ENCODE measurements at places on chromosomes 7 and 10.

DNA sequence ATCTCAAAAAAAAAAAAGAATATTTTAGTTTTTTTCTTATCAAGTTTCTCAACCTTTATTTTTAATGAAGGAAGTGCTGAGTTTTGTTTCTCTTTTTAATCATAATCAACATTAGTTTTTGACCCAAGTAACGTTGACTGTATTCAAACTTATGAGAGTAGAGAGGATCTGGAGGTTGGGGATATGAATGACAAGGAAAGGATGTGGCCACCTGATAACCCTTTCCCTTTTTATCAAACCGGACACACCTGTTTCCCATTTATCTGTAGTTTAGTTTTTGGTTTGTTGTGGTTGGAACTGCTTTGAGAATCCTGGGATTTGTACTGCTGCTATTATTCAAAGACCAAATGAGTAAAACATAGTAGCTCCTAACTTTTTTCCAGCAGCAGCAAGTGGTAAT is 38.6 kb downstream of the HACD1 start:
- no peak for DNase-seq

DNA sequence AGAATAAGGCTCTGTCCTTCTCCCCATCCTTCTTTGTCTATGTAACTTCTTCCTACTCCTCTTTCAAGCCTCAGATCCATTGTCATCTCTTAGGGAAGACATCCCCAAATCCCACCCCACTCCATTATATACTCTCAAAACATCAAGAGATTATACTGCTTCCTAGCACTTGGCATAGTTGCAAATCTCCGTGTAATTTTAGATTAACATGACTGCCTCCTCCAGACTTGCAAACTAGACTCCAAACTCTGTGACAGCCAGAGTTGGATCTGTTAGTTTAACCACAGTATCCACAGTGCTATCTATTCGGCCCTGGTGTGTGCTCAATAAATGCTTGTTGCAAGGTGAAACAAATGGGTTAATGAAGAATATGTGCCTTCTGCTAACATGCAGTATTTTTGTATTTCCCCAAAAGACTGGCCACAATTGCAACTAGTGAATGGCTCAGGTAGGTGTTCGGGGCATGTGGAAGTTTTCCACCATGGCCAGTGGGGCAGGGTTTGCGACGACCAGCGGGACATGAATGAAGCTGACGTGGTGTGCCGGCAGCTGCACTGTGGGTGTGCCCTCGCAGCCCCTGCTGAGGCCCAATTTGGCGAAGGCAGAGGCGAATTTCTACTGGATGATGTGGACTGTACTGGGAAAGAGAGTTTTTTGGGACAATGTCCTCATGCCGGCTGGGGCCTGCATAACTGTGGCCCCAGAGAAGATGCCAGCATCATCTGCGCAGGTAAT is 34.5 kb upstream of the C10orf120 start:
- DNase-seq: no peak

DNA sequence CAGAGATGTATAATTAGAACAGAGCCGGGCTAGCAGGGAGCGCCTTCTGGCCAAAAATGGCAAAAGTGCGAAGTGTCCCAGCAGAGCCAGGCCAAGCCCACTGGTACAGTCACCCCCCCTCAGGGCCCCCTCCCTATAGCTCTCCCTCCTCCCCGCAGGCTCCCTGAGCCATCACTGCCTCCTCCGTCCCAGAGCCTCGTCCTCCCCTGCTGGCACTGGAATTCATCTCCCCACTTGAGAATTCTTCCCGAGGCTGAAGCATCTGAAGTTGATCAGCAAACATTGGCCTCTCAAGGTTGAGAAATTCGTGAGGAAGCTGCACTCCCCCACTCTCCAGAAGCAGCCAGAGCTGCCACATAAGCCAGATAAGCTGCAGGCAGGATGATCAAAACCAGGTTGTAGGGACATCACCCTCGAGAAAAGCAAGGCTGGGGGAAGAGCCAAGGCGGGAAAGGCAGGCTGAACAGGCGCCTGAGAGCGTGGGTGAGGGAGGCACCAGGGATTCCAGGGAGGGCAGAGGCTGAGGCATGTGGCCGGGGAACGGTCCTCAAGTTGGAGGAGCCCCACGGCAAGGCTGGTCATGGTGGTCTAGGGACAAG is 23.4 kb downstream of the CAMK2G start:
- DNase-seq: peak; percentile 59

DNA sequence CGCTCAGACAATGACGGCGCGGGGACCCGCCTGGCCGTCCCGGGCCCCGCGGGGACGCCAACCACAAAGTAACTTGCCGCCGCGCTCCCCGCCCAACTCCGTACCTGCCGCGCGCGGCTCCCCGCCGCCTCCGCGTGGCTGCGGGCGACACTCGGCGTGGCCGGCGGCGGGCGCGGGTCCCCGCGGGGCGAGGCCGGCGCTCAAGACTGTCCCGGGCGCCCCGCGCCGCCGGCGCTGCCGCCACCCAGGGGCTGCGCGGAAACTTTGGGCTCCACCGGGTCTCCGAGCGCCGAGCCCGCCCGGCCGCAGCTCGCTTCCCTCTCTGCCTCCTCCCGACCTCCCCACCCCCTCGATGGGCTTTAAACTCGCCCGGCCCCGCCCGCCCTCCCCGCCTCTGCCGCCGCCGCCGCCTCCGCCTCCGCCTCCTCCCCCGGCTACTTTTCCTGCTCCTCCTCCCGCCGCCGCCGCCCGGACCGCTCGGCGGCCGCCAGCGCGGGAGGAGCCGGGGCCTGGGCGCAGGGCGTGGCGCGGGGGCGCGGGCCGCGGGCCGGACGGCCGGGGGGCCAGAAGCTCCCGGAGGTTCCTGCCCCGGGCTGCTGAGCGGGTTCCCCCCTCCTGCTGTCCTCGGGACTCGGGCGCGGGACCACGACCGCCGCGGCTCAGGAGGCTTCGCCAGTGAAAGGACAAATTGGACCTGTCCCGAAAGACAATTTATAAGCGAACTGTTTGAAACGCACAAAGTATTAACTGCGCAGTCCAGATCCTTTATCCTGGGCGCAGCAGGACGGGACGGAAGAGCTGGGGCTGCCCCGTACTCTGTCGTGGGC is 10.6 kb upstream of the GRB10 start:
- peak; percentile 63 for DNase-seq

GRCh38 chr10:74644738-74645137 is 181.7 kb upstream of the KAT6B start:
- DNase-seq: no peak

DNA sequence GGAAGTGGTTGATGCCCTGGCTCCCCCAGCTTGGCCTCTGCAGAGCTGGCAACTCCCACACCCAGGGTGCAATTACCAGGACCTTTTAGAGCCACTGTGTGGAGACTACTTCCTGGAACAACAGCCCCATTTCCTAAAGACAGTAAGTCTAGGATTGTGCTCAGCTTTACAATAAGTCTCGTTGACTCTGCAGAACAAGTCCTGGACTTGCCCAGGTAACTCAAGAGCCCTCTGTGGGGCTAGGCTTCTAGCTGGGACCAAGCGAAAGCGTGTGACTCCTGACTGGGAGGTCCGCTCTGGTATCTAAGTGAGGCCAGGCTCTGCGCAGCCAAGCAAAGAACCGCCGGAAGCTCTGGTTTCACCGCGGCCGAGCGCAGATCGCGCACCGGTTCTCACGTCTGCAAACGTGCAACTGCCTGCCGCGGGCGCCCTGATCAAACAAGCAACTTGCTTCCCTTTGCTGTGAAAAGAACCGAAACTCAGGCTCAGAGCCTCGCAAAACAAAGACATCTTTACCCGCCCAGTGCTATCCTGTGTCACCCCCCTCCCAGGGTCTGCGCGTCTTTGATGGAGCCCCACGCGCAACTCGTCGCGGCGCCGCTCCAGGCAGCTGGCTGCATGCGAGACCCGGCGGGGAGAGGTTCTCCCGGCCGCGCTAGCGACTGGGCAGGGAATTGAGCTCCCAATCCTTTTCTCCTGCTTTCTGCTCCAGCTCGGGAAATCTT is 4.4 kb upstream of the PDLIM1 start:
- DNase-seq: peak; percentile 65

- DNase-seq: peak; percentile 64
Measured at GRCh38 chr10:8331896-8332729, 277.6 kb downstream of the GATA3 start.

GRCh38 chr10:107264742-107265141 is 100.2 kb upstream of the SORCS1 start:
- DNase-seq: no peak

- DNase-seq: no peak
Measured at GRCh38 chr7:110977127-110977737, 113.7 kb upstream of the LRRN3 start.

DNA sequence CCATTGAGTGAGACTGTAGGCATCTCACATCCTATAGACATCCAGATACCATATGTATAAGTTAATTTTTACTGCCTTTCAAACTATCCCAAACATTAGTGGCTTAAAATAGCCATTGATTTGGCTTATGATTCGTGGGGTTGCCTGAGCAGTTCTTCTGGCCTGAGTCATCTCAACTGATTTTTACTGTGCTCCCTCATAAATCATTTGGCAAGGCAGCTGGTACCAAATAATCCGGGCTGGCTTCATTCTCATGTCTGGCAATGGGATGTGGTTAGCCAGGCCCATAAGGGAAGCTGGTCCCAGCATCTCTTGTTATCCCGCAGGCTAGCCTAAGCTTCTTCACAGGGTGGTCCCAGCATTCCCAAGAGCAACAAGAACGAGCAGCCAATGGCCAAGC is 6.7 kb upstream of the LRGUK start:
- no peak for DNase-seq

DNA sequence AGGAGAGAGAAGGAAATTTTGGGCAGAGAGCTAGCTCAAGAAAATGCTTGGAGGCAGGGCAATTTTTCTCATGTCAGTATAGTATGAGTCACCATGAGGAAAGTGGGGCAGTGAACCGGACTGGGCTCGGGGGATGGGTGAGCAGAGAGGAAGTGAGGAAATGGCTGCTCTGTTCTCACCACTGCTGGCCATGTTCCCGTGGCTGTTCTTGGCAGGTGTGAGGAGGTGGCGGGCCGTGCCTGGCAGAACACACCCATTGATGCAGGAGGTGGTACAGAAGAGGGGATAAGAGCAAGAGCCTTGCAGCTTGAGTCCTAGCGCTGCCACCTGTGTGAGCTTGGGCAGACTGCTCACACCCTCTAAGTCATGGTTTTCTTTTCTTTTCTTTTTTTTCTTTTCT is 304.4 kb upstream of the LYZL1 start:
- DNase-seq: peak; percentile 84

- DNase-seq: no peak
Measured at GRCh38 chr10:16518822-16519221, 2.9 kb downstream of the C1QL3 start.

DNA sequence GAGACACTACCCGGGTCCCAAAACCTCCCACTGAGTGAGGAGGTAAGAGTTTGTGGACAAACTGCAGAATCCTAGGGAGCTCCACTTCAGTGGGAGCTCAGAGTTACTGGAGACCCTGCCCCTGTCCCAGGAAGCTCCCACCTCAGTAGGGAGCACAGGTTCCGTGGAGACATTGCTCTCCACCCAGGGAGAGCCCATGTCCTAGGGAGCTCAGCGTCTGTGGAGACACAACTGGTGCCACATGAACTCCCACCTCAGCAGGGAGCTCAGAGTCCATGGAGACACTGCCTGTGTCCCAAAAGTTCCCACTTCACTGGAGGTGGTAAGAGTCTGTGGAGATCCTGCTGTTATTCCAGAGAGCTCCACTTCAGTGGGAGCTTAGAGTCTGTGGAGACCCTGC is 6.3 kb downstream of the MYO1G start:
- DNase-seq: no peak

GRCh38 chr10:111984057-111984456 is 199.5 kb downstream of the GPAM start:
- no peak for DNase-seq

DNA sequence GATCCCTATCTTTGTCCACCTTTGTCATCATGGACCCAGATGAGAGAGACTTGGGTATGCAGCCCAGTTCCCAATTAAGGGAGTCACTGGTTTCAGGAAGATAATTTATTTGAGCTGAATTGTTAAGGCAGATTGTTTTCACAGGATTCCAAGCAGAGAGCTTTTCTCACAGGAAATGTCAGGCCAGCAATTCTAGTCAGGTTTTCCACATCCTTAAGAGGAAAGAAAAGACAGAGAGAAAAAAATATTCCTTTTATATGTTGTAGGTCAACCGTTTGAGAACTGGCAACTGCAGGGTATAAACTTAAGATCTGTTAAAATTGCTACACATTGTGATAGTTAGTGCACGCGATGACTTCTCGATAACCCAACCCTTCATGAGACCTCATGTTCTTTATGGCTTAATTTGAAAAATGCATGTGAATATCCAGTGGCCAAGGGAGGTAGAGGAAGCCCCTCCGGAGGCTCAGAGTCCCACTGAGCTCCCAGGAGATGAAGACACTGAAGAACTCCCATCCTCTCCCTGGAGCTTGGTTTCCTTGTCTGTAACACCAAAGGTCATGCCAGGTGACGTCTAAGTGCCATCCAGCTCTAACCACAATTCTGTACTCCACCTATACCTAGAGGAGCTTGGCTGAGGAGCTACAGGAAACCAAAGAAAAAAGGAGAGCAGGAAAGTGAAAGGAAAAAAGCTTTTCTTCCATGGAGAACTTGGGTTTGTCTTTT is 45.6 kb downstream of the MINDY4 start:
- no peak for DNase-seq

GRCh38 chr10:80612261-80612660 is 74.6 kb downstream of the SH2D4B start:
- no peak for DNase-seq

DNA sequence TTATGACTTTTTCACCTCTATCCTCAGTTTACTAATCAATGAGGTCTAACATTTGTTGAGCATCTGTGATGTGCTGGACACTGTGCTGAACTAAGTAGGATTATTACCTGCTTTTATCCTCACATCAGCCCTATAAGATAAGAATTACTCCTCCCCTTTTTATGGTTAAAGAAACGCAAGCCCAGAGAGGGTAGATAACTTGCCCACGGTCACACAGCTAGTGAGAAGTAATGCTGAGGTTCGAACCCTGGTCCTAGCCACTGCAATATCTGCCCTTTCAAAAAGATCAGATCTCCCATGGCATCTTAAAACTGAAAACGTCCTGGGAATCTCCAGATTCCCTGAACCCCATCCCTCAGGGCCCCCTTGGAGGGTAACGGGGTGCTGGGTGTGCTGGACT is 118.3 kb downstream of the C10orf105 start:
- no peak for DNase-seq

GRCh38 chr10:60649485-60650377 is 128.5 kb upstream of the CDK1 start:
- DNase-seq: no peak

DNA sequence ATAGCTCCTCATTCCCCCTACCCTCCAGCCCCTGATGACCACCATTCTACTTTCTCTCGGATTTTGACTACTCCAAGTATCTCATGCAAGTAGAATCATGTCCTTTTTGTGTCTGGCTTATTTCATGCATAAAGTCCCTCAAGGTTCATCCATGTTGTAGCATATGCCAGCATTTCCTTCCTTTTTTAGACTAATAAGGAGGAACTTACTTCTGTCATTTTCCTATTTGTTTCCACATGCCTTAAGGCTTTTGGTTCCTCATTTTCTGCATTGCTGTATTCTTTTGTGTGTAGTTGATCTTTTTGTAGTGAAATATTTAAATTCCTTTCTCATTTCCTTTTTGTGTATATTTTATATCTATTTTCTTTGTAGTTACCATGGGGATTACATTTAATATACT is 376.9 kb downstream of the CALN1 start:
- DNase-seq: no peak

GRCh38 chr7:119175911-119176627 is 951.6 kb downstream of the ANKRD7 start:
- DNase-seq: peak; percentile 83

GRCh38 chr7:20797462-20798080 is 10.9 kb upstream of the SP8 start:
- no peak for DNase-seq
